RWPE2 (cell line): ENCODE measurements at places on chromosomes 1 and 21.

- no peak for DNase-seq
These were observed 300.7 kb upstream of the RGS18 start for GRCh38 chr1:191857600-191857999.

DNA sequence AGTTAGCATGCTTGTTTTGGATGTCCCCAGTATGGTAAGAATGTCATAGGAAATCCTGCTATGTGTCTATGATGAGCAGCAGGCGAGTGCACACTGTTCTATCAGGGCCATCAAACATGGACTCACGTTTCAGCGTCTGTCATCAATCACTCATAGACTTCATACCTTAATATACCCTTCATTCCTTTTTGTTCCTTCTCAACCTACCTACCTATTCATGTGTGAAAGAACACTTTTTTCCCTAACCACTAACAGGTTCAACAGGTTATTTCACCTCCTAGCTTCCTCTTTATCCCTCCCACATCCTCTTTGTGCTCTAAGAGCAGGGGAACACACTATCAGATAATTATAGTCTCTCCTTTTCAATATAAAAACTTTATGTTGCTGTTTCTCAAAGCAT, 300.6 kb downstream of the TM2D1 start:
- no peak for DNase-seq

DNA sequence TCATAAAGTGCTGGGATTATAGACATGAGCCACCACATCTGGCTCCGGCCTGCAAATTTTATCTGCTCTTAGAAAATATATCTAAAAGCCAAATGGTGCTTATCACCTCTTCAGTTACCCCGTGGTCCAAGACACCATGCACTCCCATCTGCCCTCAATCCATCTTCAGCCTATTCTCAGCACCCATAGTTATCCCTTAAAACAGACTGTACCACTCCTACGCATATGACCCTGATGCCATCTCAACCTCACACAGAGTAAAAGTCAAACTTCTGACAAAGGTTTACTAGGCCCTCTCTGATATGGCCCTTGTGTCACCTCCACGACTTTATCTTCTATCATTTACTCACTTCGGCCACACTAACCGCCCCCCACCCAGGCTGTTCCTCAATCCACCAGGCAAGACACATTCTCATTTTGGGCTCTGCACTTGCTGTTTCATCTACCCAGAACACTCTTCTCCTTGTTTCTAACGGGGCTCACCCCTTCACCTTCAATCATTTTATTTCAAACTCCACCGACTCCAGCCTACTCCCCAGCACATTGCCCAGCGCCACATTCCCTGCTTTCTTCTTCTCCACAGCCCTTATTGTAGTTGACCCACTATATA, 33.0 kb downstream of the USP48 start:
- DNase-seq, result no peak

DNA sequence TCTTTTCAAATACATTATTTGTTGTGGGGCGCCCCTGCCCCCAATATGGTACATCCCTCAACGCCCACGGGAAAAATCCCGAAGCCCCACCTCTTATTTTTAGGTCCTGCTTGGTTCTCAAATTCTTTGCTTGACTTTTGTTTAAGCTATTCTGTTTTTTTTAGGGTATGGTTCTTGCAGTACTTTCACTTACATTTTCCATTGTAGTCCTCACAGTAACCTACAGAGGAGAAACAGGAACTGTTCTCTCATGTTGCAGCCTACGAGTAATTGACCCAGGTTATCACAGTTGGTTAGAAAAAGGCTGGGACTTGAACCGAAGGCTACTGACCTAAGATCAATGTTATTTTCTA, 697 bp upstream of the C21orf91 start:
- no peak for DNase-seq

- DNase-seq, result no peak
These were observed 127.6 kb upstream of the LMO4 start for GRCh38 chr1:87200875-87201638.

DNA sequence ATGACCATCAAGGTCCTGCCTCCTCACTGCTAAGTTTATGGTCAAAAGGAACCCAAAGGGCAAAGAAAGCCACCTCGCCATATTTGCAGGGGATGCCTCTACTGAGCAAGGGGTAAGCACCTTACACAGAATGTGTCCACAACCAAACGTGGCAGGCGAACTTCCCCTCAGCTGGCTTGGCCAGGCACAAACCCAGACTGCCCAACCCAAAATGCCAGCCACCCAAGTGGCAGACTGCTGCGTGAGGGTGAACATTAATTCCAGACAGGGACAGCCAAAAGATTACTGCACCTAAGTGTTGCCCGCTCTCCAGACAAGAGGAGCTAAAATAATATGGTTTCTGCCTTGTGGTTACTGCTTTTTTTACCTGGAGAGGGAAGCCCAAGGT, 16.0 kb downstream of the ZNF697 start:
- DNase-seq, result no peak

DNA sequence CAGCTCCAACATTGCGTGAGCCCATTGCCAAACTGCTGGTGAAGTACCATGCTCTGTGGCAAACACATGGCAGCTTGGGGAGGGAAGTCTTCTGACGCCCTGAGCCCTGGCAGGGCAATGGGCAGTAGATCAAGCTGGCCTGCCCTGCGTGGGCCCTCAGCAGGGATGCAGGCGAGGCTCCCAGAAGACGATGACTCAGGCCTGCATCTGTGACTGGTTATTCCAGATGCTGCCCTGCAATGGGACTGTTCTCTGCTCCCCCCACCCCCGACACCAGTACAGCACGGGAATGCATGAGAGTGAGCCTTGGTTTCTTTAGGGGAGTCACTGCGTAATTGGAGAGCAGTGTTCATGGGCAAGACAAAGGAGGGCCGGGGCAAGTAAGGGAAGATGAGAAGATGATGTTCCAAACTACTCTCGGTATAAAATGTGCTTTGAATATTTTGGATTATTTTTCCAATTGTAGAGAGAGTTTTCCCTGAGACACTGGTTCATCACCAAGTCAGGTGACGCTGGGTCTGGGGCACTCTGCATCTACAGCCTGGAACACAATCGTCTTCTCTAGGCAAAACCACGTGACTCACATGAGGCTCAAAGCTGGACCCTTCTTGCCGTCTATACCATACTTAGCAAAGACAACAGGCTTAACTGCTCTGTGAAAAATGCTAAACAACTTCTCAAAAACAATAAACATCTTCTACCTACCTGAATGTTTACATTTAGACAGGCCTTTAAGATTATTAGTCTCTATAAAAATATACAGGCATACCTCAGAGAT, 9.0 kb upstream of the C1orf198 start:
- no peak for DNase-seq

- DNase-seq, result no peak
These were observed 436.9 kb downstream of the PRDM2 start for GRCh38 chr1:14136881-14137280.

- no peak for DNase-seq
These were observed 131.5 kb downstream of the CNIH3 start for GRCh38 chr1:224747578-224747977.

- peak; percentile 29 for DNase-seq
These were observed 2.3 kb upstream of the EPS8L3 start for GRCh38 chr1:109765896-109766615.

- no peak for DNase-seq
These were observed 16.4 kb downstream of the TEX38 start for GRCh38 chr1:46687921-46688509.

GRCh38 chr1:76492752-76493430, 374.4 kb upstream of the ST6GALNAC5 start:
- no peak for DNase-seq

- DNase-seq, result peak; percentile 61
These were observed 36.7 kb downstream of the SLC19A1 start for GRCh38 chr21:45505416-45506021.
